Testis (tissue), 5 donors: ENCODE measurements at places on chromosomes 16 and 17. TPM values are rescaled to one million over a fixed set of nuclear protein-coding genes. Genes with fewer than 3 reads are reported as not detected.

Gene CTRB1
- not detected for polyA plus RNA-seq

Gene SRRM2
- polyA plus RNA-seq: 526 TPM

Gene RGS9
- polyA plus RNA-seq: 4.6 TPM

Gene PRKCB
- 25.5 TPM for polyA plus RNA-seq

Gene RAB26
- polyA plus RNA-seq: 1.5 TPM

Gene CRAMP1
- polyA plus RNA-seq: 54.1 TPM

Gene MT1A
- not detected for polyA plus RNA-seq

Gene KRTAP4-2
- not detected for polyA plus RNA-seq

Gene SPEM2
- 111 TPM for polyA plus RNA-seq

Gene SLFN14
- 0.30 TPM for polyA plus RNA-seq

Gene KCNAB3
- polyA plus RNA-seq: 3.3 TPM

Gene TMEM238L
- polyA plus RNA-seq: not detected

Gene CCL15
- polyA plus RNA-seq: not detected

Gene AGRP
- not detected for polyA plus RNA-seq

Gene ASPA
- 16.1 TPM for polyA plus RNA-seq

Gene ZG16
- polyA plus RNA-seq: not detected

Gene CNGB1
- polyA plus RNA-seq: 0.76 TPM

Gene ABCA9
- 5.0 TPM for polyA plus RNA-seq

Gene SOCS3
- polyA plus RNA-seq: 9.6 TPM

Gene TSPAN10
- polyA plus RNA-seq: 3.1 TPM

Gene G6PC1
- 0.26 TPM for polyA plus RNA-seq

Gene PRDM7
- 4.2 TPM for polyA plus RNA-seq

Gene PPY
- 0.99 TPM for polyA plus RNA-seq

Gene KRT31
- polyA plus RNA-seq: 0.53 TPM

Gene GPR179
- polyA plus RNA-seq: 0.61 TPM

Gene TNFRSF17
- polyA plus RNA-seq: 5.2 TPM

Gene TEKT1
- 61.3 TPM for polyA plus RNA-seq

Gene KRT15
- 21.7 TPM for polyA plus RNA-seq

Gene BCAR1
- 83.8 TPM for polyA plus RNA-seq

Gene HGS
- 182 TPM for polyA plus RNA-seq

Gene HIGD1B
- 2.6 TPM for polyA plus RNA-seq

Gene CCL4L2
- polyA plus RNA-seq: 3.6 TPM

Gene C1QTNF8
- polyA plus RNA-seq: not detected
